Fibroblast of mammary gland (primary cell): ENCODE measurements at places on chromosomes 11 and 22.
A peak's percentile ranks its signal among the peaks of the same experiment; 100 is the strongest.

- DNase-seq, result no peak
Measured at GRCh38 chr11:75478783-75479596, 46.0 kb upstream of the KLHL35 start.

DNA sequence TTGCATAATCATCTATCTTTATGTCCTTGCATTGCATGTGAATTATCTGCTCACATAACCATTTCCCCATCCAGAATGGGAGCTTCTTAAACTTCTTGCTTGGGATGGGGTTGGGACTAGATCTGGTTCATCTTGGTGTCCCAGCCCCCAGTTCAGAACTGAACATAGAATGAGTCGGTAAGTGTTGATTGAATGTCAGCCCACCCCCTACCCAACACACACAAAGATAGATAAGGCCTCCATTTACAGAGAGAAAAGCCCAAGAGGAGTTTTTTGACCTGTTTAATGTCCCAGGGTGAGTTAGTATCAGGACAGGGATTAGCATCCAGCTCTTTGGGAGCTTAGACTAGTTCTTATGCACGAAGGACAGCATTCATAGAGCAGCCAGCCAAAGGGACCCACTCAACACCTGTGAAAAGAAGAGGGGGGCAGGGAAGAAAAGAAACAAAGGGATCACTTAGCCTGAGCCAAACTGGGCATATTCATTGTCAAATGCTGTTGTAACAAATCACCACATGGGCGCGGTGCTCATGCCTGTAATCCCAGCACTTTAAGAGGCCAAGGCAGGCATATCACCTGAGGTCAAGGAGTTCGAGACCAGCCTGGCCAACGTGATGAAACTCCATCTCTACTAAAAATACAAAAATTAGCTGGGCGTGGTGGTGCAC, 57.4 kb downstream of the CHRDL2 start:
- no peak for DNase-seq

DNA sequence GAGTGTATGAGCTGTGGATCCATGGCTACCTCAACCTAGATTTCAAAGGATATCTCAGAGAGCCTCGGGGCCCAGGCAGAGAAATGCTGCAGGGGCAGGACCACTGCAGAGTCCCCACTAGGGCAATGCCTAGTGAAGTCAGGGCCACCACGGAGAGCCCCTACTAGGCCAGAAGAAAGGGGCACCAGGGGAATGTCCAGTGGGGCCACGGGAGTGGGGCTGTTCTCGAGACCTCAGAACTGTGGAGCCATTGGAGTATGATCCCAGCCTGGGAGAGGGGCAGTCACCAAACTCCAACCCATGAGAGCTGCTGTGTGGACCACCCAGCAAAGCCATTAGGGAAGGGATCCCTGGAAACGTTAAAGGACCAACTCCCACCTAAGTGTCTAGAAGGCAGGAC, 24.5 kb downstream of the RTL6 start:
- no peak for DNase-seq

DNA sequence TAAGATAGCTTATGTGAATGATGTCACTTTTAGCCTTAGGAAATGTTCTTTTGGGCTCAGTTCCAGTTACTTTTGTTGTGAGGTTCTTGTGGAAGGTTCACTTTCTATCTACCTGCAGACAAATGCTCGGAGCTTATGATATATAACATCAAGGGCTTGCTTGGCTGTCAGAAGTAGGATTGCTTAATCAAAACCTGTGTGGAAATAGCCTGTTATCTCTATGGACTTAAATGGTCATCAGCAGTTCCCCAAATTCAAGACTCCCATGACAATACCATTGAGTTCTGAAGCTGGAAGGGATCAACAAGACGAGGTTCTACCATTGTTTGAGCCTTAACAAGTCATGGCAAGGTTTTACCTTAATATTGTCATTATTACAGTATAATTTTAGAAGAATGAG, 43.8 kb downstream of the FLI1 start:
- DNase-seq, result no peak

GRCh38 chr11:44565953-44566949, 788 bp downstream of the CD82 start:
- DNase-seq, result no peak

DNA sequence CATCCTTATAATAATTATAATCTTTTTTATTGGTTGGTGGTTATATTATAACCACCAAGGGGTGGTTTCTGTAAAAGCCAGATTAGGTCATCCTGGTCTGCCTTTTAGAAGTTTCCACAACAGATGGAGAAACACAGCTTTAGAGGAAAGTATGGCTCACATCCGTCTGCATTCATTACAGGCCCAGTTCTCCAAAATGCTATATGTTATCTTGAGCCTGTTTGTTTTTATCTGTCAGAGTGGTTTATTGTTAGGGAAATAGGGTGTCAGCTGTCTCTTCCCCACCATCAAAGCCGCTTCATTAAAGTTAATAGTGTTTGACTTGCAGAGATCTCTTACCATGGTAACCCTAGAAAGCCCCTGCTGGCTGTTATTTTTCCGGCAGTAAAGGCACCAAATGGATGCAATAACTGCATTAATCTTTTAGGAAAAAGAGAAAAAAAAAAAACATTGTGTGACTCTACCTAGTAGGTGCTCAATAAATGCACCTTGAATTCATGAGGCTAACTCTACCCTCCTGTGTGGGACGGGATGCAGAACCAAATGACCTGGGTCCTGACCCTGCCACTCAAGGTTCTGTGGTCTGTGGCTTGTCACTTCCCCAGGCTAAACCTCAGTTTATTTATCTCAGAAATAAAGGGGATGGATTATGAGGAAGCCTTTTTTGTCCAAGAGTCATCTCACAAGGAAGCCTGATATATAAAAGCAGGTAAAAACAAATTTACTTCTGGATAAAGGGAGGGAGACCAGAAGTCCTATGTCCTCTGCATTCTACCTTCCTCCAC, 118.3 kb downstream of the WT1 start:
- no peak for DNase-seq

GRCh38 chr11:79226126-79226525, 214.7 kb downstream of the TENM4 start:
- no peak for DNase-seq

DNA sequence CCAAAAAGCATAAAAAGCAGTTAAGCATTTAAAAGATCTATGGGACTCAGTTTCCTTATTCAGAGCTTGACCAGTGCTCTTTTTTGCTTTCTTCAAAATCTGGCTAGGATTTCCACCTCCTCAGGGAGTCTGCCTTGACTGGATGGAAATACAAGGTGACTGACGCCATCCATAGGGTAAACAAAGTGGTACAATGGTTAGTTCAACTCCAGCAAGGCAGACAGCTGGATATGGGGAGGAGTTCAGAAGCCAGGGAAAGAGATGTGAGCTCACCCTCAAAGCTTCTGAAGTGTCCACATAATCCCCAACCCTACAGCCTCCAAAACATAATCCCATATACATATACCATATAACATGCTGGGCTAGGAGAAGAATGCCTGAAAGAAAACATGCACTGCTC, 52.0 kb downstream of the KIRREL3 start:
- DNase-seq, result no peak

DNA sequence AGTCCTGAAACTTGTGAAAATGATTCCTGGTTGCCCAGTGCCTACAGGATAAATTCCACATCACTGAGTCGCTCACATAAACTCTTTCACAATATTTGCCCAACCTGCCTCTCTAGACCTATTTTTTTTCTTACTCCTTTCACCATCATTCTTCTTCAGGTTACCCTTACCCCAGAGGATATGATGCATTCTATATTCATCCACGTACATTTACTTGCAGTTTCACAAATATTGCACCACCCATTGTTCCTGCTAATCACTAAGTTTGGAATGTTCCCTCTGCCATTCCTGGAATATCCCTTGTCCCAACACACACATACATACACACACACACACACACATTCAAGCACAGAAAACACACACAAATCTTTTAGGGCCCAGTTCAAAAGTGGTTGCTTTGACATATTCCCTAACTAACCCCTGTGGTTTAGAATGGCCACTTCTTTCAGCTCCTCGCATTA, 379.5 kb downstream of the ETS1 start:
- DNase-seq, result peak; percentile 99

DNA sequence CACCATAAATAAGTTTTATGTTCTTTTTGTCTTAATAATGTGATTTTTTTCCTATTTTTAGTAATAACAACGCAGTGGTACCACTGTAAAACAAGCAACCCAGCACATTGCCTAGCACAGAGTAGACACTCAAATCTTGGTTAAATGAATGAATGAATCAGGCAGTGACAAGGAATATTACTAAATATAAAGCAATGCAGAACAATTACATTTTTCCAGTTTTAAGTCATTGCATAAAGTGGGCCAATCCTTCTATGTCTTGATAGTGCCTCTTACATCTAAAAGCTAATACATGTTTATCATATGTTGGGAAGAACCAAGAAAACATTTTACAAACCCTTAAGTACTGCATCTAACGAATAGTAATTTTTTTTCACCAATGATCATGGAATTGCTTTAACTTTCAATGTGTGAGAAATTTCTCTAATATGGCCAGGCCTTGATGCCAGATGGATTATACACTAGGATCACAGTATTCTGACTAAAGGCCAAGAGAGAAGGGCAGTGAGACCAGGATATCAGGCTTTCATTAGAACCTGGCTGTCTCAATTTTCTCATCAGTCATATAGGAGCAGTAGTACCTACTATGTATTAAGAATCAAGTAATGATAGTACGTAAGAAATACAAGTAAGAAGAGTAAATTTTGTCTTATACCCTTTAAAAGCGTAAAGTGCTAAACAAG, 88.5 kb downstream of the TRIM44 start:
- DNase-seq, result no peak

DNA sequence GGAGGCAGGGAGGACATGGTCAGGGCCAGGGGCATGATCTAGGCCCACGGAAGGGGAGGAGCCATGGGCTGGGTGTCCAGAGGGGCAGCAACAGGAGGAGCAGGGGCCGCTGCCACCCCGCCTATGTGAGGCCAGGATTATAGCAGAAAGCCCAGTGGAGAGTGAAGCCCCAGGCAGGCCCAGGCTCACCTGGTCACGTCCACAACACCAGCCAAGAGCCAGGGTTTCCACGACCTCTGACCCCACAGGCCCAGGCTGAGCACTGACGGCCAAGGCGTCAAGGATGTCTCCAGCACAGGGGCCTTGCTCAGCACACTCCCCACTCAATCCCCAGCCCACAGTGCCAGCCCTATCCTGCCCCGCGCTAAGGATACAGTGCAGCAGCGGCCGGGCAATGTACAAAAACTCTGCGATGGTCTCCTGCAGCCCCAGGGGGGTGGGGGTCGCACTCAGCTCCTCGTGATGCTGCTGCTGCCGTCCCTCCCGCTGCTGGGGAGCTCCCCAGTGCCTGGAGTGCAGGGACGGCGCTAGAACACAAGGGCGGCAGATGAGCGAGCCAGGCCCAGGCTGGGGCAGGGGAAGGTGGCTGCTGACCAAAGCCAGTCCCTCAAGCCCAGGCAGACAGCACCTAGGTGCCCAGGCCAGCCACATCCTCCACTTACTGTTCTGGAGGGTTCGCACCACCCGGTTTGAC, 3.6 kb downstream of the PEX16 start:
- no peak for DNase-seq

GRCh38 chr22:35542157-35542938, 1.7 kb downstream of the RASD2 start:
- DNase-seq, result no peak

DNA sequence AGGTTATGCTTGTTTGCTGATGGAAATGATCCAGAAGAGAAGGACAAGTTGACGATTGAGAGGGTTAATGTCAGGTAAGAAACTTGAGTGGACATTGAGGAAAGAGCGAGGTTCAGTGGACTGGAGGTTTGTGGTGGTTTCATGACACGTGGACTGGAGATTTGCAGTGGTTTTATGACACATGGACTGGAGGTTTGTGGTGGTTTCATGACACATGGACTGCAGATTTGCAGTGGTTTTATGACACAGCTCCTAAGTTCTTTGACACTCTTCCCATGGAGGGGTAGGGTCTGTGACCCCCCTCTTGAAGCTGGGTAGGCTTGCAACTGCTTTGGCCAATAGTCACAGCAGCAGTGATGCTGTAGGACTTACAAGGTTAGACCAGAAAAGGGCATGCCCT, 5.4 kb upstream of the MAPK8IP2 start:
- no peak for DNase-seq

DNA sequence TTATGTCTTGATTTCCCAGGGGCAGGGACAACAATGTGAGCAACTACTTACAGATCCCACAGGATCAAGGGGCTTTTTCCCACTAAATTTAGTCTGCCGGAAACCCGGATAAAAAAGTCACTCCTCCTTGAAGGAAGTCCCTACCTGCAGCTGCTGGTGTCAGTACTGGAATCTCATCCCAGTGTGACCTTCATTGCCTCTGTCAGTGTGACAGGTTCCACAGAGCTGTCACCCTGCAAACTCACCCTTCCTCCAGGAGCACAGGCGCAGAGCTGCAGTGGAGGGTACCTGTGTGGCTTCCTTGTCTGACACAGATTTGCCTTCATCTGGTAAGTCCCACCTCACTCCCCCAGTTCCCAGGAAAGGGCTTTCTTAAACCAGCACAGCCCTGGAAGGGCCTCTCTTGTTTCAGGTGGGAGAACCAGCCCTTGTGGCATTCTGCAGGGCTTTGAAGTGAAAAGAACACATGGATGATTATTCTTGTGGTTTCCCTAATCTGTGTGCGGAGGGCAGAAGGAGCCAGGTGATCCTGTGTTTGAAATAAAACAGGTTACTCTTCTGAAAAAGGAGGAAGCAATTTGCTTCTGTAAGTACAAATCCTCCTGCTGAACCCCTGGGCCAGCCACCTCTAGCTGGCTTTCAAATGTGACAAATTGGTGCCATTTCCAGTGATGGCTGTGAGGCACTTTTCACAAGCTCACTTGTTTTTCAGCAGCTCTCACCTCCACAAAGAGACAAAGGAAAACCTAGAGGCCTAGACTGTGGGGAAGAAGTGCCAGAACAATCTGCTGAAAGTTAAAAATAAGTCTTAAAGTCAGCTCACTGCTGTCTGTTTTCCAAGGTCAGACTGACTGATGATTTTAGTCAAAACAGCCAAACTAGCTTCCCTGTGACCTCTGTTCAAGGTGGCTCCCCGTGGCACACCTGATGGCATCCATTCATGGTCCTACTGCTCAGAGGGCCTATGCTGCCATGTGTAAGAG, 9.2 kb upstream of the PRSS23 start:
- DNase-seq, result no peak

- DNase-seq, result peak; percentile 80
Measured at GRCh38 chr11:35487532-35488078, 37.8 kb downstream of the PAMR1 start.

DNA sequence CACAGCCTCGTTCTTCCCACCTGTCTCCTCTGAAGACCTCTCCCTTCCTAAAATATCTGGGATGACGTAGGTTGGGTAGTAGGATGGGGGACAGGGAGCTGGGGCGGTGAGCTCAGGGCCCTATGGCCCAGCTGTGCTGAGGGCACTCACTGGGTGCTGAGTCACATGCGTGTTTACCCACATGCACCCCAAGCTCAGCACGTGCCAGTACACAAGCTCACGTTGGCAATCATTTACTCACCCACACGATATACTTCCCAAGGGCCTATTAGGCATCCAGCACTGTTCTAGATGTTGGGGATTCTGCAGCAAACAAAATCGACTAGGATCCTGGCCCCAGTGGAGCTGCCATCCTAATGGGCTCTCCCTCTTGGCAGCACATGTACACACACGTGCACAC, 28.7 kb downstream of the ARAP1 start:
- DNase-seq, result peak; percentile 19

- no peak for DNase-seq
Measured at GRCh38 chr22:40325315-40325714, 21.0 kb upstream of the ADSL start.
